Activated CD4-positive, alpha-beta T cell treated with anti-CD3 and anti-CD28 coated beads, Interleukin-2, amount 10 ng/mL, durations not matched to agents 7 days and 5 days (primary cell): ENCODE measurements at places on chromosomes 6 and 20. TPM values are rescaled to one million over a fixed set of nuclear protein-coding genes. Genes with fewer than 3 reads are reported as not detected.

DNA sequence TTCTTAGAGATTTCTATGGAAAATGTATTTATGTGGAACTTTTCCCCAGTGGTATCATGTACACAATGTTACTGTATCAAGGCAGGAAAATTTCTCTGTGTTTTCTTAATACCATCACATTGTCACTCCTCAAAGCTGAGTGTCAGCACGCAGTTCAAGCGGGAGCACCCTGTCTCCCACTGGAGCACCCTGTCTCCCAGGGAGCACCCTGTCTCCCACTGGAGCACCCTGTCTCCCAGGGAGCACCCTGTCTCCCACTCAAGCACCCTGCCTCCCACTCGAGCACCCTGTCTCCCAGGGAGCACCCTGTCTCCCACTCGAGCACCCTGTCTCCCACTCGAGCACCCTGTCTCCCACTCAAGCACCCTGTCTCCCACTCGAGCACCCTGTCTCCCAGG lies 51.3 kb downstream of the PSMG4 start:
- no peak overlapping the region for H3K4me3 ChIP-seq
- no peak overlapping the region for H3K27ac ChIP-seq
- H3K36me3 ChIP-seq = no peaks in the 10 kb centered on the region
- no peaks in the 10 kb centered on the region for H3K27me3 ChIP-seq
- H3K4me1 ChIP-seq = no peaks in the 10 kb centered on the region

DNA sequence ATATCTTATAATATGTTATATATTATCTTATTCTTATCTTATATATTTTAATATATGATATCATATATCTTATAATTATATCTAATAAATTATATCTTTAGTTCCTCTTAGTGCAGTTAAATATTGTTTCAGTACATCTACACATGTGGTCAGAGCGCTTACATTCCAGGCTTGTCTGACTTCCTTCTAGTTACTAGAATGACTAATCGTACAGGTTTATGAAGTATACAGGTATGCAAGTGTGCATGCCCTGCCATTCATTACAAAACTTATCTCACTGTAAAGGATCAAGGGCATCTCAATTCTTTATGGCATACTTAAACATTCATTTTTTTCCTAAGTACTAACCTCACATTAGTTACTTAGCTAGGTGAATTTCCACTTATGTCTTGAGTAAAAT lies 1278.0 kb upstream of the MAP3K7 start:
- H3K27me3 ChIP-seq = no peaks in the 10 kb centered on the region
- H3K4me1 ChIP-seq = no peaks in the 10 kb centered on the region
- DNase-seq = no peak
- no peak overlapping the region for H3K4me3 ChIP-seq
- no peak overlapping the region for H3K27ac ChIP-seq
- no peaks in the 10 kb centered on the region for H3K36me3 ChIP-seq

- no peak for DNase-seq
- H3K27me3 ChIP-seq = peaks cover 3% of the 10 kb centered on the region
- no peak overlapping the region for H3K27ac ChIP-seq
- no peaks in the 10 kb centered on the region for H3K36me3 ChIP-seq
Observed at GRCh38 chr6:128694303-128695009, 174.1 kb upstream of the PTPRK start.

DNA sequence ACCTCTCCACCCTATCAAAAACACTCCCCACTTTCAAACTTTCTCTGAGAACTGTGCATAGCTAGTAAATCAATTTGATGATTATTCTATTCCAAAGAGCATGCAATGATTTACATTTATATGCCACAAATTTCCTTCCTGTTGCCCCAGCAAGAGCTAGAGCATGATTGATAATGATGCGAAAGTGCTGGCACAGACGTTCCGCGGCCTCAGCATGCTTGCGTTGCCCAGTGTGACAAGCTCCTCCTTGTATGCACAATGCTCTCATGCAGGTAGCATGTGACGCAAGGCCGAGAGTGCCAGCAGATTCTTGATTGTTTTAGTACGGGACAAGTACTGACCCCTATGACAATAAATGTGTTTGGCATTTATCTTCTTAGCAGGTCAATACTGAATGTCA lies 696.3 kb upstream of the SLC35B3 start:
- no peaks in the 10 kb centered on the region for H3K4me1 ChIP-seq
- no peak overlapping the region for H3K27ac ChIP-seq
- H3K4me3 ChIP-seq = no peak overlapping the region
- DNase-seq = no peak

- H3K4me3 ChIP-seq = no peak overlapping the region
- H3K4me1 ChIP-seq = peaks cover 7% of the 10 kb centered on the region
- H3K27ac ChIP-seq = peak overlapping the region; percentile 70
Observed at GRCh38 chr20:43699941-43700565, 26.7 kb downstream of the GTSF1L start.

Gene ETV7
- total RNA-seq = 13.4 TPM

DNA sequence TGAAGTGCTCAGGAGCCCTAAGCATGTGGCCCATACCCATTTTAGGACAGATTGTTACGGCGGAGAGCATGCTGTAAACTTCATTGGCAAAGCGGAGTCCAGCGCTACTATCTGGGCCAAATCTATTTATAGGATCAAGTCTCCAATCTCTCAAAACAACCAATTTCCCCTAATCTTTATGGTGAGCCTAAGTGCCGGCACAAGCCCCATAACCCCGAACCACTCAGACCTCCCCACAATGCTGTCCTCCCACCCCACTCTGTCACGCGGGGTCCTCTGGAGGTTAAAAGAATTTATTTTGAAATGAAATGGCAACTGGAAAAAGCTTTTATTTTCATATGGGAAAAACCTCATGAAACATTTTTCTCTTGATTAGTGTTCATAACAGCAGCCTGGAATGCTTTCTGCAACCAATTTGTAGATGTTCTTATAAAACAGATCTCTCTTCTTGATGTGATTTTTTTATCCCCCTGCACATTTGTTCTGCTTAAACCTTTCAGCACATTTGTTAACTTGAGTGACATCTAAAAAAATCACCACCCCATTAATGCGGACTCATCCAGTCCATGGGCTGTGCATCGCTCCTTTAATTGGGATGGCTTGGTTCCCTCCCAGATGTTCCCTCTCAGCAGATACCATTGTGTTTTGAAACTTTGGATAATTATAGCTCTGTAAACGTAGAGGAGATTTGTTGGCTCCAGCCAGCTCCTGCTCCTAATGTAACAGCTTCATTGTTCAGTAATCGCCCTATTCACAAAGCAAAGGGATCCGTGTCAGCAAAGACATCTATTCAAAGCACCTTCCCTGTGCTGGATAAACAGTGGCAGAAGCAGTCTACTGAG lies 323.6 kb downstream of the CD83 start:
- peaks cover 7% of the 10 kb centered on the region for H3K4me1 ChIP-seq
- no peak overlapping the region for H3K4me3 ChIP-seq
- peaks cover 2% of the 10 kb centered on the region for H3K36me3 ChIP-seq
- H3K27ac ChIP-seq = no peak overlapping the region
